Omental fat pad (tissue), 4 donors: ENCODE measurements at places on chromosomes 7 and 10. TPM values are rescaled to one million over a fixed set of nuclear protein-coding genes. Genes with fewer than 3 reads are reported as not detected.

The NOS3 gene
- 75.3 TPM for total RNA-seq

- DNase-seq = no peak
Measured at GRCh38 chr7:137360087-137360679, 16.6 kb upstream of the PTN start.

GRCh38 chr10:29343607-29344038, 54.8 kb downstream of the LYZL1 start:
- no peak for DNase-seq

The SPDYE1 gene
- total RNA-seq = not detected

GRCh38 chr7:431658-432111, 88.0 kb downstream of the PDGFA start:
- no peak for DNase-seq

- DNase-seq = no peak
Measured at GRCh38 chr10:70722820-70723424, 50.6 kb downstream of the ADAMTS14 start.

The SLC26A5 gene
- not detected for total RNA-seq
